ENCODE measurements at places on chromosomes 13 and 19.

DNA sequence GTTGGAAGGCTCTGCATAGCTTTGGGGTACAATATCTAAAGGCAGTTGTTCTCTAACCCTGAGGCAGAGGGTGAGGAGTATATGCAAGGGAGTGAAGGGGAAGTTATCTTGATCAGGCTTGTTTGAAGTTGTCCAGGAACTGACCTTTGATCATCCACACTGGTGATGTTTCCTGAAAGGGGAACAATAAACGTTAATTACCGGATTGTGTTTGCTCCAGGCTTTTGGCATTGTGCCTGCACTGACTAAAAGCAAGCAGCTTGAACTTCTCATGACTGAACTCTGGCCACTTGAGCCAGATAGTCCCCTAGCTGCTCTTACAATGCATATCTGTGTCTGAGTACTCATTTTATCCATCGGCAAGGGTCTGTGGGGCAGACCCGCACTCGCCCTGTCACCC lies 27.0 kb upstream of the ZNF726 start:
- DNase-seq: no peak

- no peak for DNase-seq
These were observed 57.7 kb upstream of the ZDHHC20 start for GRCh38 chr13:21516805-21517204.

DNA sequence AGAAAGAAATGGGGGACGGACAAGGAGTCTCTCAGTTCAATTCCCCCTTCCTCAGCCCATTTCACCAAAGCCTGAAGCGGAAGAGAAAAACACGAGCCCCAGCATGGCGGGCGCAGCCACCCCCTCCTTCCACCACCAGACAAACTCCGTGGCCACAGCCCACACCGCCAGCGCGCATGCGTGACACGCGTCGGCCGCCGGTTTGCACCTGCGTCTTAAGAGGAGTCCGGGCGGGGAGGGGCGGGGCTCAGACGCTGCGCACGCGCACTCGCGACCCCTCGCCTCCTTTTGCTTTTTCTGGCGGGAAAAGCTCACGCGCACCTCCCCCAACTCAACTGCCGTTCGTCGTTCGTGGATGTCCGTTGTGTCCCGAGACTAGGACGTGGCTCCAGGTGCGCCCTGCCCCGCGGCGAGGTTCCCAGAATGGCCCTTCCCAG lies at the start of gene KASH5:
KASH5 (plus strand) TSS at position 314 of the 437 bp plus-strand sequence. CDS start 2,635 bp downstream, outside the sequence.
- DNase-seq: no peak

- no peak for DNase-seq
These were observed 176.4 kb downstream of the FLT1 start for GRCh38 chr13:28318496-28318895.

DNA sequence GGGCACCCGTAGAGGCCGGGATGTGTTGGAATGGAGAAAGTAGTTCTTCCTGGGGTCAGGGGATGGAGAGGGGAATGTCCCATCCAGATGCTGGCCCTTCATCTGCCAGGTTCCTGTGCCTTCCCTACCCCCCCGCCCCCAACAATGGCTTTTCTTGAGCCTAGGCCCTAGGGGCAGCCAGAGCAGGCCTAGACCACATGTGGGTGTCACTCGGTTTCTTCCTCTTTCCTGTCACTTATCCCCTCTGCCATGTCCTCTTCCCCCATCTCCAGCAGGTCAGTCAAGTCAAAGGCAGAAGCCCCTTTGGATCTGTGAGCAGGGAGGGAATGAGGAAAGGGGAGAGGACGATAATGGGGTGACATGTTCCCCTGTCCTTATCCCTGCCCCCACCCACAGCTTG lies 36.4 kb downstream of the LYL1 start:
- DNase-seq: no peak

GRCh38 chr13:101155920-101156319 lies 260.4 kb downstream of the NALCN start:
- DNase-seq: no peak

DNA sequence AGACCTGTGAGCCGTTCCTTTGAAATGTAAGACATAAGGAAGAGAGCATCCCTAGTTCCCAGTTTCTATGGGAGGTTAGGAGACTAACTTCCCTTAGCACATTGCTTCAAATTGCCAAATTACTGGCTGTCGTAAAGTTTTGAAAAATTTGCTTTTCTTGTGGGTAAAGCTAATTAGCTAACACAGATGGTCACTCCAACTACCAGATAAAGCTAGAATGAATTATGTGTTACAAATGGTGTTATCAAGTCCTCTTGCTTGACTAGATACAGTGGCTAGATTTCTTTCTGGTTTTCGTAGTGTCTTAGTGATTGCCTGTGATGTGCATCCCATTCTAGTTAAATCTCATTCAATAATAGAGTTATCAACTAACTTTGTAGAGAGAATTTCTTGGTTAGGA lies 416.6 kb upstream of the ATXN8OS start:
- DNase-seq: no peak

GRCh38 chr13:74825152-74825937 lies 656.6 kb downstream of the TBC1D4 start:
- DNase-seq: peak; percentile 23

- no peak for DNase-seq
These were observed 34.3 kb downstream of the SERP2 start for GRCh38 chr13:44407891-44408290.

DNA sequence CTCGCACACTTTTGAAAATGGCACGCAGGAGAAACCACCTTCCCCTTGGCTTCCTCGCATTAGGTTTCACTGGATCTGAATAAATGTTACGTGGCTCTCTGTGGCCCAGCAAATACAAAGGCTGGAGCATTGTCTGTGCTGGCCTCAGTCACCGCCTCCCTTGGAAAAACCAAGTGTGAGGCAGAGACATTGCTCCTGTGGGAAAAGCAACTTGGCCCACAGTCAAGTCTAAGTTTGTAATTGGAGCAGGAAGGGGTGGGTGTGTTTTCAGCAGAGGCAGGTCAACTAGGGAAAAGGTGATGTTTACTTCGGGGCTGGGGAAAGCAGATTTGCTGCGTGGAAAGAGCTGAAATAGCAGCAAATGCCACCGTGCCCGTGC lies 101.6 kb downstream of the IRS2 start:
- no peak for DNase-seq

DNA sequence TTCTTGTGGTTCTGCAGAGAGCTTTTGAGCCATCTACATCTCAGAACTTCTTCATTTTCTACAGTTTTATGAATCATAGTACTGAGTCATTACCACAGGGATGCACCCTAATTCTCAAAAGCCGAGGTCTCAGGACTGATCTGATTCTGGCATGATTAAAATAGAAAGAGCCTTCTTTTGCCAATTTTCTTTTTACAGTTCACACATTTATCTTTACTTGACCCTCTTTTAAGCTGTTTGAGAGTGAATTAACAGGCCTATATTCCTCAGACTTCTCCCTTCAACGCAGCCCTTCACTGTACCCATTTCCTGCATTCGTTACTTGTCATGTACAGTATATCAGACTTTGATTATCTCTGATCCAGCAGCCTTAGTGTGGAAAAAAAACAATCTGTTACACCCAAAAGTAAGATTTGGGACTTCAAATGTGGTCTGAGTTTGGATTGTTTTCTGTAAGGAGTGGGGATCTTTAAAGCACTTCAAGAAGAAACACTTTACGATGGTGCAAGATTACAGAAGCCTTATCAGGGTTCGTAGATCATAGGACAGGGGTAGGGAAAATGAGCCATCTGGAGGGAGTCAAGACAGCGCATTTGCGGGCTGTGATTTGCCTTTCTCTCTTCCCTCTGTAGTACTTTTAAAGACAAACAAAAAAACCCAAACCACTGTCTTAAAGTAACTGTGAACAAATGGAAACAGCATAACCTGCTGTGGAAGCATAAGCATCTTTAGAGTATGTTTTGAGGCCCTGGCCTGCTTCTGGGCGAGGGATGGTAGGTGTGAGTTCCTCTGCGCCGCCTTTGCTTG lies 15.3 kb upstream of the GPR183 start:
- DNase-seq: peak; percentile 59

GRCh38 chr19:29105629-29106292 lies 107.2 kb downstream of the UQCRFS1 start:
- DNase-seq: no peak

DNA sequence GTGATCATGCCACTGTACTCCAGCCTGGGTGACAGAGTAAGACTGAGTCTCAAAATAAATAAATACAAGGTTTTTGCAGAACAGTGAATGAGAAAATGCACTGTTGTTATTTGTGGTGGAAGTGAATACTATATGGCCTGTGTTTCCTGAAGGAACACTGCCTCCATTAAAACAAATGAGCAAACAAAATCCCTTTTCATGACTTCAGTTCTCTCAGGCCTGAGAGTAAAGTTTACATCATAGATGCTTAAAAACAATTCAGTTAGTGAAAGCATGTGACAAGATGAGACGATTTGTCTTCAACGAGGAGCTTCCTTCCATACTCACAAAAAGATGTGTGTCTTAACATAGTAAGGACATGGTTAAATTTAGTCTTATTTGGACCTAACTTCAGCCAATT lies 14.4 kb downstream of the SPINT2 start:
- DNase-seq: no peak

GRCh38 chr19:45146251-45146650 lies 14.5 kb downstream of the NKPD1 start:
- no peak for DNase-seq

GRCh38 chr13:94173312-94173854 lies 306.1 kb downstream of the DCT start:
- peak; percentile 59 for DNase-seq

- DNase-seq: no peak
These were observed 36.4 kb upstream of the IGSF23 start for GRCh38 chr19:44576843-44577565.

- DNase-seq: no peak
These were observed 65.4 kb downstream of the KCTD12 start for GRCh38 chr13:76820759-76821158.

DNA sequence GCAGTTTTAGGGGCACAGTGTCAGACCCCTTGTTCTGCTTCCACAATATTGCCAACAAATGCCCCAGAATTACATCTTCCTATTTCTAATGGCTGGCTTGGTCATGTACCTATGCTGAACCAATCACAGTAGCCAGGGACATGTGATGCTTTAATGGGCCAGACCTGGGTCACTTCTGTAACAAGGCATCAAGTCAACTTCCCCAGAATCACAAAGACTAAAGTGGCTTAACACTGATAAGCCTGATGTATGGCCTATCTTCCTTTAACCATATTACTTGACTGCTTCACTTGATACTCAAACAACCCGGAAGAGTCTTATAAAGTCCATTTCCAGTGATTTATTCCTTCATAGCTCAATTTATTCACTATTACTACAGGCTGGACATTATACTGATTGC lies 19.6 kb downstream of the LNX2 start:
- DNase-seq: no peak

DNA sequence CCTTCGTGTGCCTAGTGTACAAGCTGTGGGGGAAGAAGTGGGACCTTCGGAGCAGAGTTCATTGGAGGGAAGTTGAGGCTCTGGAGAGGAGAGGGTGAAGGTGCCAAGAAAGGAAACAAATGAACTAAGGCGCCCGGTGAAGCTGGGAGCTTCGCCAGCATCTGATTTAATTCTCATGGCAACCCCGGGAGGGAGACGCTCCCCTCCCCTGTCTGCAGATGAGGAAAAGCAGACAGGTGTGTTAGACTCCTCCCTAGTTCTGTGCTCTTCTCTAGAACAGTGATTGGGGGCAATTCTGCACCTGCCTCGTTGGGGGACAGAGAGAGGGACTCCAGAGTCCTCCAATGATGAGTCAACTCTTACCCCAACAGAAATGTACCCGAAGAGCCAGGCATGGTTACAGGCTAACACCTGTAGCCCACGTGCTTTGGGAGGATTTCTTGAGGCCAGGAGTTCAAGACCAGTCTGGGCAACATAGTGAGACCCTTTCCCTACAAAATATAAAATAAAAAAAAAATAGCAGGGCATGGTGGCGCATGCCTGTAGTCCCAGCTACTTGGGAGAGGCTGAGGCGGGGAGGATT lies 4.2 kb downstream of the SSC5D start:
- no peak for DNase-seq

DNA sequence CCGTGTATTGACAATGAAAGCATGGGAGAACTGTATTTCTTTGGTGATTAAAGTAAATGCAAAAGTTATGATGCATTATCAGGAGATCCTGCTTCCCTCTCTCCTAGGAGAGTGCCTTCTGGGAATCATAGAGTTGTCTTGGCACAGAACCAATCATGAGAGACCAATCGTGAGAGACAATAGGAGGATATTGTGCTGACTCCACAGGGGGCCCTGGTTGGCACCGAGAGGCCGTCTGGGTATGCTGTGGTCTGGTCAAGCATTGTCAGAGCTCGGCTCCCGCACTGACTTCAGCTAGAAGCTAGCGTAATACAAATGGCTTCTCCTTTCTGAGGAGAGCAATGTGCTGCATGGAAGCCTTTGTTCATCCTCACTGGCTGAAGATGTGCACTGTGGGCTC lies 131.5 kb upstream of the GJB6 start:
- DNase-seq: no peak

GRCh38 chr19:46159418-46160232 lies 11.6 kb downstream of the IGFL2 start:
- no peak for DNase-seq

- no peak for DNase-seq
These were observed 140.2 kb downstream of the ZNF536 start for GRCh38 chr19:30512176-30513081.

GRCh38 chr19:4524808-4525562 lies 6.7 kb upstream of the PLIN4 start:
- no peak for DNase-seq

- no peak for DNase-seq
These were observed 14.7 kb upstream of the SPART start for GRCh38 chr13:36360903-36361302.

DNA sequence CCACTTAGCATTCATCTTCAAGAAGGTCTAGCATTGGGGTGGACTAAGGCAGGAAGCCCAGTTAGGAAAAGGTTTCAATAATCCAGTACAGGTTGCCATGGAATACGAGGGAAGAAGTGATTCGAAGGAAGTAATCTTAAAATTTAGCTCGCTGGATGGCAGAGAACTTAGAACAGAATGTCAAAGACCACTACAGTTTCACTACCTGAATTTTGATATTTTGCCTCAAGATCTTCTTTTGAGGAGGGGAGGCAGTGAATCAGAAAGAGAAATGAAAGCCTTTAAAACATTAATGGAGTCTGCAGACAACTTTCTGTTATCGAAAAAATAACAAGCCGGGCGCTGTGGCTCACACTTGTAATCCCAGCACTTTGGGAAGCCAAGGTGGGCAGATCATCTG lies 7.0 kb upstream of the RAB8A start:
- DNase-seq: no peak

- DNase-seq: no peak
These were observed 76.1 kb downstream of the KDM4B start for GRCh38 chr19:5045029-5045428.

DNA sequence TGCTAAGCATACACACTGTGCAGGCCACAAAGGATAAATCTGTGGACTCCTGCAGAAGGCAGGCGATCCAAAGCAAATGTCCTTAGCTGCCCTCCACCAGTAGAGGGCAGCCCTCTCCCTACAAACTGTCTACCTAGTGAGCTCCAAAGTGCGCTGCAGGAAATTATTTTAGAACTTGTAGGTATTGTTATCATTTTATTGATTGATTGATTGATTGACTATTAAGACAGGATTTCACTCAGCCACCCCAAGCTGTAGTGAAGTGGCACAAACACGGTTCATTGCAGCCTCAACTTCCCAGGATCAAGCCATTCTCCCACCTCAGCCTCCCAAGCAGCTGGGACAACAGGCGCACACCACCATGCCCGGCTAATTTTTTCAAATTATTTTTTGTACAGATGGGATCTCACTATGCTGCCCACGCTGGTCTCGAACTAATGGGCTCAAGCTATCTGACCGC lies 37.3 kb downstream of the RNF6 start:
- DNase-seq: no peak

Measured in AG04449 (cell line).